Kidney capillary endothelial cell (primary cell): ENCODE measurements at places on chromosomes 7 and 10.
A peak's percentile ranks its signal among the peaks of the same experiment; 100 is the strongest.

DNA sequence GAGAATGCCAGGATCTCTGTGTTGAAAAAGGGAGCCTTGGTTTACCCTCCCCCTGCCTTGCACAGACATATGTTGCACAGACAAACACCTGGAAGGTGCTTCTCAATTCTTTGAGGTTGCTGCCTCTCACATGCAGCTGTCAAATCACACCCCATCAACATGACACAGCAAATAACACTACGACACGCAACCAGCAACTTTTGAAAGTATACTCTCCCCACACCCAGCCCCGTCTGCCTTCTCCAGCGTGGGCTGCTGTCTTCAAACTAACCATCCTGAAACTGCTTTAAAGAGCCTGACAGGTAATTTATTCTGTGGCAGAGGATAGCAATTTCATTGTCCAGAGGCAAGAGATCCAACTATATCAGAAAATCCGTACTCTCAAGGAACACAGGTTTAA is 136.1 kb downstream of the PLXNA4 start:
- no peak for DNase-seq

- DNase-seq = no peak
These were observed 74.9 kb upstream of the STEAP1B start for GRCh38 chr7:22574754-22575520.

GRCh38 chr10:67550046-67550445 is 145.9 kb downstream of the CTNNA3 start:
- no peak for DNase-seq

- no peak for DNase-seq
These were observed 66.0 kb upstream of the DUSP5 start for GRCh38 chr10:110431659-110432058.

GRCh38 chr10:13651969-13652720 is 65.4 kb downstream of the PRPF18 start:
- no peak for DNase-seq

- no peak for DNase-seq
These were observed 296.4 kb upstream of the MAGI2 start for GRCh38 chr7:79749856-79750255.

DNA sequence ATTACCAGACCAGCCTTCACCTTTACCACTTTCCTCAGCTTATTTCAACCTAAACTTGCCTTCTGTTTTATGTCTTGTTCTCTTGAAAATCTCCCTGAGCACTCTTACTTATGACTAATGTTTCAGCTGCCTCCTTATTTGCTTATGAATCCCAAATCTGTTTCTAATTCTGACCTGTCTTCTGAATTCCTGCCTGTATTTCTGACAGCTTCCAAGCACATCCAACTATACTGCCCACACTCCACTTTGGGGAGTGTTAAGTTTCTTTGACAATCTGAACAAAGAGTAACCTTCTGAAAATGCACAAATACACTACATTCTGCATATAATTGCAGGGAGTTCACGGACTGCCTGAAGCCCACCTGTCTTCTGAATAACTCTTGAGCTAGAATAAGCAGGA is 48.7 kb downstream of the ARMC3 start:
- no peak for DNase-seq

GRCh38 chr7:102111061-102112041 is 175.3 kb upstream of the SH2B2 start:
- no peak for DNase-seq

- no peak for DNase-seq
These were observed 14.7 kb upstream of the LMBR1 start for GRCh38 chr7:156907656-156908055.

GRCh38 chr7:31695859-31696614 is 9.0 kb downstream of the PPP1R17 start:
- DNase-seq = no peak

- DNase-seq = no peak
These were observed 412.8 kb upstream of the MTPN start for GRCh38 chr7:136389933-136390332.

- DNase-seq = no peak
These were observed 51.7 kb downstream of the ADCY1 start for GRCh38 chr7:45625714-45626440.

GRCh38 chr10:58433066-58433465 is 47.9 kb downstream of the TFAM start:
- DNase-seq = no peak

DNA sequence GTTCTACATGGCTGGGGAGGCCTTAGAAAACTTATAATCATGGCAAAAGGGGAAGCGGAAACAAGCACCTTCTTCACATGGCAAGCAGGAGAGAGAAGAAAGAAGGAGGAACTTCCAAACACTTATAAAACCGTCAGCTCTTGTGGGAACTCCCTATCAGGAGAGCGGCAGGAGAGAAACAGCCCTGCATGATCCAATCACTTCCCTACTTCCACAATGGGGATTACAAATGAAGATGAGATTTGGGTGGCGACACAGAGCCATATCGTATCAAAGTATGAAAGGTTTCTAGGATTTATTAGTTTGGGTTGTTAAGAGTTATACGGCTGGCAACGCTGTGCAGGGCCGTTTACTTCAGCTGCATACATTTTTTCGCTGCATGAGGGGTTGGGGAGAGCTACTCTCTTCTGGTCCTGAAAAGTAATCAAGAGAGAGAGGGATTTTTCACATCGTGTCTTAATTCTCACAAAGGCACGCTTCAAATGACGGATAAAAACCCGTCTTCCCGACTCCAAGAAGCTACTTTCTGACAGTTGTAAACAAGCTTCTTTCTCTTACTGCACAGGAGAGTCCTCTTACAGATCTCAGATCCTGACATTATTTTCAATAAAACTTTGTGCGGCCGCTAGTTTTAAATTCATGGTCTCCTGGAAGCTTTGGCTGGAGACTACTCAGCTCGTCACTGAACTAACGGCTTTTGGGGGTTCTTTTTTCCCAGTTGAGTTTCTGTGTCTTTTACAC is 751 bp upstream of the GTPBP10 start:
- DNase-seq = peak; percentile 26

DNA sequence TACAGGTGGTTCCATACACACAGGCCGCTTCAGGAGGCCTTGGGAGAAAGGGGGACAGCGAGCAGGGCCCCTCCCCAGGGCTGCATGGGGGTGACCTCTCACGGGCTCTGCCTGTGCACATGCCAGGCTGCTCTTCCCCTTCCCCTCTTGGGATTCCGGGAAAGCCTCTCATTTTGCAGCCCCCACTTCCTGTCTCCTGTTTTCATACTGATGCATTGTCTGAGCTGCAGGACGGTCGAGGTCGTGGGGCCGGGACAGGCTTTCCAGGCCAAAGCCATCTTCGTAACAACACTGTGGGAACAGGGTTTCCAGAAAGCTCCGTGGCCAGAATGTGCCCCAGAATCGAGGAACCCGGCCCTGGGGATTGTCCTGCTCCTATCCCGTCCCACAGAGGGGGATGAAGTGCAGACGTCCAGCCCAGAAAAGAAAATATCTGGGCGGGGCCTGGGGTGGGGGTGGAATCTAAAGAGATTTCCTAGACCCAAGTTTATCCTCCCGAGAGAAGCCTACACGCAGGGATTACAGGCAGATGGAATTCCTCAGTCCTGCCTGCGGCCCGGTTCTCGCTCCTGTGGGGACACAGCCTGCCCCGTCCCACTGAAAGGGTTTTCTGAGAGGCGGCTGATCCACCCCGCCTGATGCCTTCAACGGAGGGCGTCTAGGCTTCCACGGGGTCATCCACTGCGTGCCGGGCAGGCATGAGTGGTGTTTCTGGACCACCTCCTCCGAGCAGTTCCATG is 29.5 kb upstream of the DNAAF5 start:
- DNase-seq = peak; percentile 47

- no peak for DNase-seq
These were observed 21.9 kb upstream of the ECHDC3 start for GRCh38 chr10:11720260-11720741.

DNA sequence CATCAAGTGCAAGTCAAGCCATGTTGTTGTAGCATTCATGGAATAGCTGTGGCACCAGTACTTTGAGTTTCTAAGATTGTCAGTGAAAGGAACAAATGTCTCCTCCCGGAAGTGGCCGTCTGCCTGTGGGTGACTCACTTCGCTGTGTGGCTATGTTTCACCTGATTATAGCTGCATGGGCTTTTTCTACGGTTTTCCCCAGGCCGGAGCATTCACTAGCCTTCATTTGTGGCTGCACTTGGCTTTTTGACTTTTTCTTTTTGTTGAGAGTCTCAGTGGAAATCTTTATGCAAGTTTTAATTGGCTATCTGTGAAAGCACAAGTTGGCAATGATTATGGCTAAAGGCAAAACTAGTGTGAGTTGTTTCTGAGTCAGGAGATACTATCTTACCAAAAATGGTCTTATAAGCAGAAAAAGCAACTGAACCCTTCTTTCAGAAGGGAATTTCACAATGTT is 35.0 kb downstream of the SRI start:
- no peak for DNase-seq

DNA sequence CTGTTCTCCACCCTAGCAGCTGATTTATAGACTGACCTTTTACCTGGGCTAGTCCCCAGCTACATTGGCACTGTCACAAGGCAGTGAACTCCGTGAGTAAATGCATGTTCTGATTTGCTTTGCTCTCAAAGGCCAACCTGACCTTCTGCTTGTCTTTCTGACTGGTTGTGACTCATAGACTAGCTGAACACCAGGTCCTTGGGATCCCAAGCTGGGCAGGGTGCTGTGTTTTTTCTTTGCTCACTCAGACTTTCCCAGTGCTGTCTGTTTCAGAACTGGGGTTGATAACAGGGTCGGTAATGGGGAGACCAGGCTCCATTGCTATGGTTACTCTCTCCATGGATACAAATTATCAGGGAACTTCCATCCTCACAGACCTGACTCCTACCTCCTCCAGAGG is 35.0 kb downstream of the EVX1 start:
- DNase-seq = no peak

DNA sequence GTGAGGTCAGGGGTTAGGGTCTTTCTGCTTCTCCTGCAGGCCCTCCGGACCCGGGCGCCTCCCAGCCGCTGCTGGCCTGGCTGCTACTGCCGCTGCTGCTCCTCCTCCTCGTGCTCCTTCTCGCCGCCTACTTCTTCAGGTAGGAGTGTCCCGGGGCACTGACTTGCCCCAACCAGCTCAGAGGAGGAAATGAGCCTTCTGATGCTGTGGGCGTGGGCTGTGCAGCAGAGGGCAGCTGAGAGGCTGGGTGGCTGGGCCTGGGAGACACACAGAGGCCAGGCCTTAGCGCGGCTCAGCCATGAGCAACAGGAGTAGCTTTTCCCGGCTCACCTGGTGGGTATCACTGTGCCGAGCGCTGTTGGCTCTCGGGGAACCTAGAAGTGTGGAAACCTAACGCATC is 78.9 kb downstream of the MKI67 start:
- peak; percentile 61 for DNase-seq

GRCh38 chr10:99524050-99524666 is 8.6 kb upstream of the NKX2-3 start:
- DNase-seq = no peak

GRCh38 chr10:120749856-120750566 is 101.2 kb upstream of the WDR11 start:
- no peak for DNase-seq

DNA sequence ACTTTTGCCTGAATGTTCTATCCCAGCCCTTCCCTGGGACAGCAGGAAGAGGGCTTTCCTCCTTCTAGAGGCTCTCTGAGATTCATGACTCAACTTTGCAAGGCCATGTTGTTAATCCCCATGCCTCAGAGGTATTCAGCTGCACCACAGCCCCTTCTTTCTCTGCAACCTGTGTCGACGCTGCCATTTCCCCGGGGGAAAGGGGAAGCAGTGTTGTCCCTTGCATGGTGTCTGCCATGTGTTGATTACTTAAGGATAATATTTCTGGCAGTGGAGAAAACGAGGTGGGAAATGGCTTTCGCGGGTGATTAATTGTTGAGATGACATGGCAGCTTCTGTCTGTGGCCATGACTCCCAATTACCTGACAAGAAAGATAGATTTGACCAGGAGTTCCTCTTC is 133.1 kb downstream of the SORCS3 start:
- DNase-seq = no peak
